ENCODE measurements at places on chromosomes 3 and 15.

DNA sequence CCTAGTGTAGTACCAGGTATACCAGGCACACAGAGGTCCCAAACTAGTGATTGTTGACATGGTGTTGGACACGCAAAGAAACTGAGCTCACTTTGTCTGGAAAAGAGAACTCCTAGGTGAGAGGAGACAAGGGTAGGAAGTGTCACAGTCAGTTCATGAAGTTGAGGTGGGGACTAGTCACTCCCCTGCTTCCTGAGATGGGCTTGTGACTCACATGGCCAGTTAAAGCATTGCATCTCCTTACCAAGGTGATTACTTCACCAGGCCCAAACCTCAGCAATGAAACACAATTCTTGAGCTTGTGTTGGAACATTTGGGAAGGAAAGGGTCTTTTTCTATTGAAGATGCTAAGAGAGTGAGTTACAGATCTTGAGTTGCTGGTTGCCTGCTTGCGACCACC lies 49.2 kb upstream of the RAD18 start:
- DNase-seq: no peak

DNA sequence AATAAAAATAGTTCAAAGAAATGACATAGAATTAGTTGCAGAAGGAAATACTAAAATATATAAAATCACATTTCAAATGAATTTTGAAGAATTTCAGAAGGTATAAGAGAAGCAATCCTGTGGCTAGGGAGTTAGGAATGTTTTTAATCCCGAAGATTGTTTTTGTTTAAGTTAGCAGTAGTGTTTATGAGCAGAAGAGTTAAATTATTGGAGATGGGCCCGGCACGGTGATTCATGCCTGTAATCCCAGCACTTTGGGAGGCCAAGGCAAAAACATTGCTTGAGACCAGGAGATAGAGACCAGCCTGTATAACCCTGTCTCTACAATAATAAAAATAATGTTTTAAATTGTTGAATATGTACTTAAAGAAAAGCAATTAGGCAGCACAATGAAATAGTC lies 432.5 kb downstream of the MFSD1 start:
- DNase-seq: peak; percentile 20

DNA sequence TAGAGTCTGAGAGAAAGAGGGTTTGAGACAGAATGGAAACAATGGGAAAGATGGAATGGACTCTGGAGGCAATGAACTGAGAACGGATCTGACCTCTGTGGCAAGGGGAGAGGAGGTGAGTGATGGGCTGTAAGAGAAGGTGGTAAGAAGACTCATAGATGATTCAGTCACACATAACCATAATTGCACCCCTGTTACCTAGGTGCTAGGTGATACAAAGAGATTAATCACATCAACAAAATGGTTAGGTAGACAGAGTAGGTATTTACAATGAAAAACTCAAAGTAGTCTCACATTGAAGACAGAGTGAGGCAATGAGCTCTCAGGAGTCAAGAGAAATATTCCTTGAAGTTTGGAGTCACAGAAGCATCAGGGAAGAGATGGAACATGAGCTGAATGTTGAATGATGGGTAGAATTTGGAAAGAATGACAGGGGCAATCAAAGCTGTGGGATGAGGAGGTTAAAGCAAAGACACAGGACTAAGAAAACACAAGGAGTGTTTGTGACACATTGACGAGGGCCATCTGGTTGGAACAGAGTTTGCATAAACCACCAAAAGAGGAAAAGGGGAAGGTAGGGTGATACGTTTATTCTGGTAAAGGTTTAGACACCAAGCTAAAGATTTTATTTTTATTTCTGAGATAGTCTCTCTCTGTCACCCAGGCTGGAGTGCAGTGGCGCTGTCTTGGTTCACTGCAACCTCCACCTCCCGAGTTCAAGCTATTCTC lies 32.7 kb downstream of the MME start:
- no peak for DNase-seq

DNA sequence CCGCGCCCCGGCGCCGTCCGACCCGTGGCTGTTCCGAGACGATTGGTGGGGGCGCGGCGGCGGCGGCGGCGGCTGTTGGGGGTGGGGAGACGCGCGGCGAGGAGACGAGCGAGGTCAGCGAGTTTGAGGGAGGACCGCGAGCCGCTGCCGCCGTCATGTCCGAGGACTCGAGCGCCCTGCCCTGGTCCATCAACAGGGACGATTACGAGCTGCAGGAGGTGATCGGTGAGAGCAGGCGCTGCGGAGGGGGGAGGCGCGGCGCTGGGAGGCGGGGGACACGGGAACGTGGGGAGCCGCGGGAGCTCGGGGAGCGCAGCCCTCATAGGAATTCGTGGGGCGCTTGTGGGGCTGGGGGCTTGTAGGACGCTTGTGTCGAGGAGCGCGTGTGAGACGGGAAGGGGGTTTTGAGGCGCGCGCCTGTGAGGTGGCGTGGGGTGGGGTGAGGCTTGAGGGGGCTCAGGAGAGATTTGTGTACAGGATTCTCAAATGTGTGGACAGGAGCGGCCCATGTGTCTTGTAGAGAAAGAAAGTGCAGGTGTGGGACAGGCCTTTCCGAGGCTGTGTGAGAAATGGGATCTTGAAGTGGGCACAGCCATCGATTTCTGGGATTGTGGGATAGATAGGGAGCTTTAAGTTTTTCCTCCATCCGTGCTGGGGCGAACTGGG lies 518 bp downstream of the OXSR1 start:
- no peak for DNase-seq

- DNase-seq: no peak
Measured at GRCh38 chr15:26087881-26088280, 224.8 kb upstream of the ATP10A start.

- peak; percentile 60 for DNase-seq
Measured at GRCh38 chr3:141240687-141241615, 9.3 kb downstream of the PXYLP1 start.

GRCh38 chr3:107942244-107942643 lies 148.6 kb downstream of the CD47 start:
- no peak for DNase-seq

DNA sequence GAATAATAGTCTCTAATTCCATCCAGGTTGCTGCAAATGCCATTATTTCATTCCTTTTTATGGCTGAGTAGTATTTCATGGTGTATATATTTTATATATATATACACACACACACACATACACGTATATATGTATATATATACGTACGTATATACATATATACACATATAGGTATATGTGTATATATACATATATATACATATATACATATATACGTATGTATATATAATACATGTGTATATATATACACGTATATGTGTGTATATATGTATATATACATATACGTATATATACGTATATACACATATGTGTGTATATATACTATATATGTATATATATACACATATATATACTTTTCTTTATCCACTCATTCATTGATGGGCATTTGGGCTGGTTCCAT lies 13.7 kb upstream of the STRIT1 start:
- DNase-seq: no peak

Data from HFF-Myc (cell line).